Globus pallidus (tissue), 1 donor: ENCODE measurements at places on chromosomes 7 and 10.

DNA sequence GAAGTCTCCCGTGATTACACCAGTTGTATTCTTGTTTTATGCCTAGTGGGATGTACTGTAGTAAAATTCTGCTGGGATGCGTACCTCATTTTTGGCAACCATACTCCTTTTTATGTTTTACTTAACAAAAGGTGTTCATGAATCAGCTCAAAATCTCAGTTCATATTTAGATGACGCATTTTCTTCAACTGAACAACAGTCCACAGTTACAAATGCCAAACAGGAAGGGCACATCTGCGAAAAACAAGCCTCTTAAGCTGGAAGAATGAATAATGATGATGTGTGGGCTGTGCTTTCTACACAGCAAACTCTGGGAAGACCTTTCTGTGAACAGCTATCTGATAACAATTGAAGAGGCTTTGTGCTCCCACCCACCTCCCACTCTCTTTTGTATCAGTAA is 68.4 kb upstream of the NRBF2 start:
- DNase-seq, result no peak

DNA sequence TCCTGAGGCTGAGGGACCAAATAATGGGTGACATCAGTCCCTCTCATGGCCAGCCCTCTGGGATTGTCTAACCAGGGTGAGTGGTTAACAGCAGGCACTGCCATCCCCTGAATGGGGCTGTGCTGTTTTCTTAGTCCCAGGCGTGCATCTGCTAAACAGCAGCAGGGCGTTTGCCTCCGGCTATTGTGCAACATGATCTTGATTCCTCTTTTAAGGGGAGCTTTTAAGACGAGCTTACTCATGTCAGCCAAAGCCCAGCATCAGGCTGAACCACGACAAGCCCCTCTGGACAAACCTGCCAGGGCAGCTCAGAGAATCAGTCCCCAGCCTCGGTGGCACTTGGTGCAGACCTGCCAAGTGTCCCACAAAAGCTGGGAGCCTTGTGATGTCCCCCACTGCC is 16.2 kb upstream of the IGFBP3 start:
- no peak for DNase-seq

DNA sequence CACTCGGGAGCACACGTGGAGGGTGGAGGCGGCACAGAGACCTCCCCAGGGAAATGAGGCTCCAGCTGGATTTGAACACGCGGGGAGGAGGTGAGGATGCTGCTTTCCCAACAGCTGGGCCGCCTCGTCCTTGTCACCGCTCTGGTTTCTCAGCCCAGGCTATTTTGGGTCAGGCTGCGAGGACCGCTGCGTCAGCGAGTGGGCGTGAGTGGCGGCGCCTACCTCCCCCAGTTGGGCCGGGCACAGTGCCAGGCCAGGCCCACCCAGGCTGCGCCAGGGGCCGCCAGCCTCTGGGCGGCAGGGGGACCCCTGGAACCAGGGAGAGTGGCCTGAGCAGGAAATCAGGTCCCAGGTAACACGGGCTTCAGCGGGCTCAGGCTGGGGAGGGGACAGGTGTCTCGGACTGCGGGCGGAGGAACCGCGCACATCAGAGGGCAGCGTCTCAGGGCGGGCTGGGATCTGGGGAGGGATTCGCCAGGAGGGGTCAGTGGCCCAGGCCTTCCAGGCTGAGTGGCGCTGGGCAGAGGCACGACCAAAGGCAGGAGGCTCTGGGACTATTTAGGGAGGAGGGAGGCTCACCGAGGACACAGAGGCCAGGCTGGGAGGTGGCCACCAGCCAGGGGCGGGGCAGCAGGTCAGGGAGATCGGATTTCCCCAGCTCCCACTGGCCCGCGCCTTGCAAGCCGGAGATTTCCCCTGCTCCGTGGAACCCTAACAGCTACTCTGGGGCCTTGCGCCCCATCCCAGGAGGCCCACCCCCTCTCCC is 125.2 kb upstream of the RET start:
- DNase-seq, result no peak

DNA sequence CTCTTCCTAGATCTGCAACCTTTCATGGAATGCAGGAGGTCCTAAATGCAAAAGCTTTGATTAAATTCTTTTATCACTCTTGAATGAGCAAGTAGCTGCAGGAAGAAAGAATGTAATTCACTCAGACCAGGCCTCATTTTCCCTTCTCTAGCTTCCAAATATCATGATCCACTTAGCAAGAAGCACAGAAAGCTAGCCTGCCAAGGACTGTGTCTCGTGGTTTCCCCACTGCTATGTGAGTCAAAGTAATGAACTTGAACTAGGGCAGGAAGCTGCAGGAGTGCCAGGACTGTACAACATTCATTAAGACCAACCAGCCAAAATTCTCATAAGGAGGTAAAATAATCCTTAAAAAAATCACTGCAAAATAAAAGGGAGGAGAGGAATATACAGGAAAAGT is 379.2 kb downstream of the CALN1 start:
- DNase-seq, result peak; percentile 65

GRCh38 chr7:140581411-140581810 is 59.2 kb downstream of the DENND2A start:
- peak; percentile 45 for DNase-seq

GRCh38 chr10:11177926-11178471 is 160.3 kb downstream of the CELF2 start:
- DNase-seq, result no peak

- no peak for DNase-seq
Observed at GRCh38 chr7:151704960-151705635, 171.8 kb downstream of the PRKAG2 start.

- DNase-seq, result no peak
Observed at GRCh38 chr7:32033006-32033405, 37.2 kb downstream of the PDE1C start.

DNA sequence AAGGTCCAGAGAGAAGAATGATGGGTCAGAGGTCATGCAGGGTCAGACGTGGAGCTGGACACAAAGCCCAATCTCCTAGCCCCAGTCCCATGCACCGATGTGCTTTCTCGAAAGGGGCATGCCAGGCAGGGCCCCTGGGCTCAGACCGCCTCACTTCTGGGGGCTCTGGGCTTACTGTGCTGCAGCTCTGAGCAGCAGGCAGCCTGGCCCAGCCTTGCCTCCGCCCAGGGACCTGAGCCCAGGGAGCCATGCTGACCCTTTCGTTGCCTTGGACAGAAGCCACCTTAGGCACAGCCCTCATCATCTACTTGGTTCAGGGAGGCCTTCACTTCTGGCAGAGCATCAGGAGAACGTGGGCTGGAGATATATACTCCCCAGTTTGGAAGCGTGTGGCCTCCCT is 161.2 kb downstream of the GRK5 start:
- no peak for DNase-seq

- no peak for DNase-seq
Observed at GRCh38 chr7:130887182-130887956, 153.4 kb upstream of the KLF14 start.

DNA sequence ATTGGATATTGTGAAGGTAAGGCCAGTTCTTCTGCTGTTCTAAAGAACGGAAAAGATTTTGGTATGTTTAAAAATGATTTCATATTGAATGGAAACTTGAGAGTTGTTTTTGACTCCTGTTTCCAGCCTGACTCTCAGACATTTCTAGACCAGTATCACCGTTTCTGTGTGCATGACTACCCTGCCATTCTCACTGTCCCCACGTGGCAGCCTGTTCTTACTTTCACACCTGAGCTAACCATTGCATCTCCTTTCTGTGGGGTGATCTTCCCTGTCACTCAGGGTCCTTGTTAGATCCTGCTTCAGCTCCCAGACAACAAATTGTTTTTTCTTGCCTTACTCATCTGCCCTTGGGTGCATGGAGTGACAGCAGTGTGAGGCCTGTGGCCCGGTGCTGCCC is 38.9 kb downstream of the GLRX3 start:
- no peak for DNase-seq

DNA sequence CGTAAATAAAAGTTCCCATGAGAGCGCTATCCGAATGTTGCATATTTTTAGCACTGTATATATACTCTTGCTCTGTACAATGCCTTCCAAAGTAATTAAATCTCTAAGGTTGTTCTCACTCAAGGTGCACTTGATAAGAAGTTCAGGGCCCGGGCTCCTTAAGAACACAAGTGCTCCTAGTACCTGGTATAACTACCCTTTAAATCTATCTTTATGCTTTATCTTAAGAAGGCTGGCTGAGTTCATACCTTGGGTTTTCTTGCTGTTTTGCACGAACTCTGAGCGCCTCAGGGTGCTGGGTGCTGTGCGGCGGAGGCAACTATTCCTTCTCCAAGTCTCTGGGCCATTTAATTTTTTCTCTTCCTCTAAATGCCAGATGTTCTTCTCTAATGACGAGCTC is 80.4 kb downstream of the DNMBP start:
- no peak for DNase-seq

DNA sequence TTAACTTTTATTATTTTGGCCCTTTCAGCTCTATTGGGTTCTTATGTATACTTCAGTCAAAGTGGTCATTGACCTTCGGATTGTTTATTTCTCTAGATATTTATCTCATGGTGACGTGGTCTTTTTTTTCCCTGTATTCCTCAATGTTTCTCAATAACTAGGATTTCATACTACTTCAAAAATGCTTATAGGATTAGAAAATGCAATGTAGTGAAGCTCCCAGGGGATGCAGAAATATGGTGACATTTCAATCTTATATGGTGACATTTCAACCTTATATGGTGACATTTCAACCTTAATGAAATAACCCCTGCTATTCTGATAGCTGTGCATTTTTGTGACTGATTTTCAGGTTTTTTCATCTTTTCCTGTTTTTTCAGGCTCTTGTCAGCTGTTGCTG is 51.4 kb downstream of the CHRM2 start:
- no peak for DNase-seq

DNA sequence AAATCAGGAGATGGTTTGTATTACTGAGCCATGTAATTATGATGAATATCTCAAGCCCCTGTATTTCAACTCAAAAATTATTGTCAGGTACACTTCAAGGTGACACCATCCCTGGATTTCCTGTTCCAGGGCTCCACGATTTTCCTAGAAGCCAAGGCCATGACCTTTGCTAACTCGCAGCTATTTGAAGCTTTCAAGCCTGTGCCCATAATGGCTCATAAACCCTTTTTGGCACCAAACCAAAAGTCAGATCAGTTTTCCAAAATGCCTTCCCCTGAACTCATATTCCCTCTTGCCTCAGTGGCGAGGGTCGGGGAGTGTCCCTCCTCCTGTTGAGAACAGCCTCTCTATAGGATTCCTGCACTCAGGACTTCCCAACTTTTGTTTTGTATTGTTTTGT is 70.8 kb downstream of the HIP1 start:
- DNase-seq, result no peak

GRCh38 chr7:138243430-138243829 is 167.2 kb downstream of the AKR1D1 start:
- DNase-seq, result no peak

- DNase-seq, result no peak
Observed at GRCh38 chr7:108057951-108058481, 55.1 kb upstream of the LAMB1 start.

- no peak for DNase-seq
Observed at GRCh38 chr7:102225025-102225424, 61.6 kb upstream of the SH2B2 start.

GRCh38 chr10:35784751-35785150 is 142.7 kb upstream of the FZD8 start:
- DNase-seq, result peak; percentile 17

DNA sequence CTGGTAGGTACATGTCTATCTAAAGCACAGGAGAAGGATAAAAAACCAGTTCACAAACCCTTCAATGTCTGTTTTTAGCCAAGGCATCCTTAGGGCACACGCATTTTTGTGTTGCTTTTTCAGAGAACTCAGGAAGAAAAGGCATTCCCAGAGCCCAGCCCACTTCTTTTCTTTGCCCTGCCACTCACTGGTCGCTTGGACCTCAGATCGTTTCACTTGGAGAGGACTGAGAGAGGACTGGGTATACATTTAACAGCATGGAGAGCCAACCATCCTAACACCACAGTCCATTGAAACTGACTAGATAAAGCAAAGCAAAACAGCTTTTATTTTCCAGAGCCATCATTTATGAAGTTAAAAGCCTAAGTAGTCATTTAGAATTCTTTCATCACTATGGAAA is 194.2 kb downstream of the CAMK1D start:
- DNase-seq, result no peak

DNA sequence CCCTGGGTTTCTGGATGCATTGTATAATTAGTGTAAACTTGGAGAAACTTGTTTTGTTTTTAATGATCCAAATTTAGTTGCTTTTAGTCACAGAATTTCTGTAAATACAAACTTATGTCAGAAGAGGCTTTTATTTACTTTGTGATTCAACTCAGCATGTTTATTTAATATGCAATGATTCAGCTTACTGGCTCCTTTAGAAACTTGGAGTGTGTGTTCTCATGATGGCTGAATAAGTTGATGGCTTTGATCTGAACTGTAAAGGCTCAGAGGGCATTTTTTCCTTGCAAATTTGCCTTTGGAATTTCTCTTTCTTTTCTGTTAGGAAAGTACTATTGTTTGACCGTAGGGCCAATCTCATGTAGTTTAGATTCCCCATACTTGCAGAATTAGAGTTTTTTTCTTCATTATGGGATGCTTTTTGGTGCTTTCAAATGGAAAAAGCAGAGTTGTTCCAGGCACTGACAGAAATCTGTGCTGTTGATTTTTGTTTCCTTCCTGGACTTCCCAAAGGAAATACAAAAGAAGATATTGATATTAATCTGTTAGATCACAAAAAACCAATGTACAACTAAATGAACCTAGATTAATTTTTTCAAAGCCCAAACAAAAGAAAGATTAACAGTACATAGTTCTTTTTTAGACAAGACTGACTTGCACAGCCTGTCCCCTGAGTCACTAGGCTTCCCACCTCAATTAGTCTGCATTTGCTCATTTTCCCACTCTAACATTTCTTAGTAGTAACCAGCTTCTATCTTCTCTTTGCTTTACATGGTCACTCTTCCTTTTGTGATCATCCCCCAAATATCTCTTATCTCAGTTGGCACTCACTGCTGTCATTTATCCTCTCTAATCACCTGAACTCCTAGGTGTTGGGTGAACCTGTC is 96.8 kb upstream of the AGR3 start:
- no peak for DNase-seq

DNA sequence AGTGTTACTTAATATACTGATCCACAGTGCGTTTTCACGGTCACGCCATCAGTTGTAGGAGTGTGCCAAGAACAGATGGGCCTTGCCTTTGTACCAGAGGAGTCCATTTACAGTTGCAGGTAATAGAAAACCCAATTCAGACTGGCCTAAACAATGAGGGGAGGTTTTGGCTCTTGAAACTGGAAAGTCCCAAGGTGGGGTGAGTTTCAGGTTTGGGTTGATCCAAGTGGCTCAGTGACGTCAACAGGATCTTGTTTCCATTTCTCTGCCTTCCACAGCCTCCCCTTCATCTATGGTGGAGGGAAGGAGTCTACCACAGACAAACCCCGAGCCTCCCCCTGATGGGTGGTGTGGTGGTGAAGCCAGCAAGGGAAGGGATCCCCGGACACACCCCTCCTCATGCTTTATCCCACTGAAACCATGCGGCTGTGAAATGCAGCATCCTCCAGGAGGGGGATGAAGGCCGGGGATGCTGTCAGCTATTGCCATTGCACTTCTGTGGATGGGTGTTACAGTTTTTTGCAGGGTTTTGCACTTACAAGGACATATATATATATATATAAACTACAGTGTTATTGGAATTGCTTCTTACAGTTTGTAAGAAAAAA is 14.8 kb upstream of the SH2D4B start:
- DNase-seq, result no peak
